ENCODE measurements at places on chromosomes 11 and 22. TPM values are rescaled to one million over a fixed set of nuclear protein-coding genes. Genes with fewer than 3 reads are reported as not detected.

DNA sequence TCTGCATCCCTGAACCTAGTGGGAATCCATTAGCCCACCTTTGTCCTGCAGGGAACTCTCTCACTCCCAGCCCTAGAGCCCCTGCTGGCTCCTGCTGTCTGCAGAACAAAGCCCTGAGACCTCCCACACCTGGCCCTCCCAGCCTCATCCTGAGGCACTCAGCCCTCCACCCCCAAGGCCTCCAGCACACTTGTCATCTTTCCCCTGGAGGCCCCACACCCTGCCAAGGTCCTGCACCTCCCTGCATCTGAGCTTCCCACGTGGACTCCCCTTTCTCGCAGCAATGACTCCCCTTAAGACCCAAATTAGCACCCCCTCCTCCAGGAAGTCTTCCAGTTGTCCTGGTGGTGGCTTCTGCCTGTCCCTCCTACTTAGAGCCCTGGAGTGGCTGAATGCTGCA lies 42.3 kb upstream of the LINC01488 start:
- DNase-seq: no peak

GRCh38 chr11:60274416-60274815 lies 6.0 kb upstream of the MS4A4A start:
- no peak for DNase-seq

DNA sequence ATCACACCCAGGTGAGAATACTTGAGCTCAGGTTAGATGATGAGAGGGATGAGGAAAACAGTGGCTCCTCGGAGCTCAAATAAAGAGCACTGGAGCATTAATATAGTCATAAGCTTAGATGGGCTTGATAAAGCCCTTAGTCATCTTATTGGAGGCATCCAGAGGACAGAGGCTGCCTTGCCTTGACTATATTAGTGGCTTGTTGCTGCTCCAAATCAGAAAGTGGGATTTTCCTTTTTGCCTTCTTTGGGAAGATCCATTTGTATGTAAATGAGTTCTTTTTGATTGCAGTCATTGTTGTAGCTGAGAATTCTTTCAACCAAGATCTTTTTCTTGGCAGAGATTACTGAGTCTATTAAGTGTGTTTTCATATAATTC lies 18.9 kb downstream of the ADM start:
- DNase-seq: no peak

DNA sequence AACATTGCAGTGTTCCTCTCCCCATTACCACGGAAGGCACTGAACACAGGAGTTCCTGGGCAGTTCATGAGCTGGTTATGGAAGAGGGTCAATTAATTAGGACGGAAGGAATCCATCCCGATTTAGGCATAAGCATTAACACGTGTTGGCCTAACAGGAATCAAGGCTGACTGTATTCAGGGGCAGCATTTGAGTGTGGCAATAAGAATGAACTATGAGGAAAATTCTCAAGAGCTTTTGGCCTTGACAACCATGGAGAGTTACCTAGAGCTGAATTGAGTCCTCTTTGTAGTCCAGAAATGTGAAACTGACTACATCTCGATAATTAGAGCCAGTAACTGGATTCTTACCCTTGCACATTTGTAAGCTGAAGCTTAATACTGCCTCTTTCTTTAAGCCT lies 82.4 kb upstream of the CRTAM start:
- no peak for DNase-seq

DNA sequence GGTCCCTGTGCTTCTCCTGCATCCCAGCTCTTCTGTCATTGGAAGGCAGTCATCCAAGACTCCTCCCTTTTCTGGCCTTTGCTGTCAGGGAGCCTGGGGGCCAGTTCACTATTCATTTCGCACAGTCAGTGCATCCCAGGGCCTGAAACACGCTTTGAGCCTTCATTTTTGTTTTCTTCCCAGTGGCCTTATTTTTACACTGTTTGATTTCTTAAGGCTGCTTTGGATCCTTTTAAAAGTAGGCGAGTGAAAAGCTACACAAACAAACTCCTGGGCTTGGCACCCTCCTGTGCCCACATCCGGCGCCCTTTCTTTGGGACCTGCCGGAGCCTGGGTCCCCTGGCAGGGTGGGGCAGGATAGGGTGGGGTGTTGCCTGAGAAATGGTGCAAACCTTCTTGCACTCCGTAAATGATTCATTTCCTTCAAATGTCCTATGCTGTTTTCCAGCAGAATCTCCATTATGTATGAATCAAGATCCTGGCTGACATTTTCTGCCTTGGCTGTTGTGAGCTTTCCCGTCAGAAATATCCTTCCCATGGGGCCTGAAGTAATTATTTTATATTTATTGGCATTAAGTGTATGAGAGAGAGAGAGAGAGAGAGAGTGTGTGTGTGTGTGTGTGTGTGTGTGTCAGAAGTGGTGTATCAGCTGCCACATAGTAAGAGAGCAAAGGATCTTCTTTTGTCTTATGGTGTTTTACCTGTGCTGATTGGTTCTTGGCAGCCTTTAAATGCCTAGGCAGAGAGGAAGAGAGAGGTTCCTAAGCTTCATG lies 45.6 kb downstream of the BCR start:
- DNase-seq: no peak

DNA sequence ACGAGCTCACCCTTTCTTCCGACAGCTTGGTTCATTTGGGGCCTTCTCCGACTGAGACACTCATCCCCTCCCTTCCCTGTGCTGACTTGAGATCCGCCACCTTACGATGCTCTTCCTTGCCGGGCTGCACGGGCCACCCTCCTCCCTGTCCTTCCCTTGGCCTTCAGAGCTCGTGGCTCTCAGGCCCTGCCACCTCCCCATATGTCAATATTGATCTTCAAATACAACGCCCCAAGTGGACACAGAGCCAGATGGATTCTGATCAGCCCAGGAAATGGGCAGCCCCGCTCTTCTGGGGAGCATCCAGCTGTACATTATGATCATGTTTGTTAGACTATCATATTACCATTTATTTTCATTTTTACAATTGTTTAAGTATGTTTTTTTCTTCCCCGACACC lies 812.8 kb downstream of the TBC1D22A start:
- no peak for DNase-seq

- DNase-seq: peak; percentile 2
These were observed 539 bp downstream of the SIRT3 start for GRCh38 chr11:235609-235996.

TSGA10IP gene
- total RNA-seq: 0.49 TPM

ZNF70 gene
- 5.5 TPM for total RNA-seq

RASL10A gene
- 0.41 TPM for total RNA-seq

LGR4 gene
- total RNA-seq: 44.3 TPM

OR52I2 gene
- not detected for total RNA-seq

CRYBB2 gene
- total RNA-seq: not detected
